CD8-positive, alpha-beta memory T cell (primary cell): ENCODE measurements at places on chromosomes 6 and 20.

DNA sequence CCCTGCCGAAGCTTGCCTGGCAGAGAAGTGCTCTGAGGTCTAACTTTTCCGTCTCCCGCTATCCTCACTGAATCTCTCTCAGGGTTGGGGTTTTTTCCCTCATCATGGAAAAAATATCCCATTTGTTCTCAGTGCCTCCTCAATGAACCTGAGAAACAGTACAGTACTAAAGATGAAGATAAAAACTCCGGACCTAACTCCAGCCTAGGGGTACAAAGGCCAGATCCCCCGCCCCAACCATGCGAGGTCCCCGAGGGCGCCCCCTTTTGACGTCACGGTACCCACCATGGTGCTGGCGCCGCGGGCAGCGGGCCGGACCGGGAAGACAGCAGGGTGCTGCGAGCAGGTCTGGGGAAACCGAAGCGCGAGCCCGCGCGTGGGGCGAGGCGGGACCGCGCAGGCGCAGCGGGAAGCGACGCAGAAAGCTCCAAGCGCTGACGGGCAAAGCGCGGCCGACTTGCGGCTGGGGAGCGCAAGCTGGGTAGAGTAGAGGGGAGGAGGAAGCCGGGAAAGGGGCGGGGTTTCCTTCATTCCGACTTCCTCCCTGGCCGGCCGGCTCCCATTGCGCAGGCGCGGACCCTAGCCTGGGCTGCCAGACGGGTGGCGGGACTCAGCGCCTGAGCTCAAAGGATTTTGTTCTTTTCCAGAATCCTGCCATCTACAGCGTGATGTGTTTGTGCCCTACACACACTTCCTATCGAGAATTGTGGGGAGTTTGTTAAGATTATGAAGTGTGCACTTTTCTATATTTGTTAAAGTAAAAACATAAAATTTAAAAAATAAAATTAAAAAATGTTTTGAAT, at the start of gene LSM2:
TSS of gene LSM2 (minus strand) at position 497 of the 803 bp plus-strand sequence. CDS start at position 288, 209 bp downstream.
- peak; percentile 97 for DNase-seq

- no peak for DNase-seq
These were observed 132.2 kb downstream of the ARID1B start for GRCh38 chr6:156909212-156910010.

DNA sequence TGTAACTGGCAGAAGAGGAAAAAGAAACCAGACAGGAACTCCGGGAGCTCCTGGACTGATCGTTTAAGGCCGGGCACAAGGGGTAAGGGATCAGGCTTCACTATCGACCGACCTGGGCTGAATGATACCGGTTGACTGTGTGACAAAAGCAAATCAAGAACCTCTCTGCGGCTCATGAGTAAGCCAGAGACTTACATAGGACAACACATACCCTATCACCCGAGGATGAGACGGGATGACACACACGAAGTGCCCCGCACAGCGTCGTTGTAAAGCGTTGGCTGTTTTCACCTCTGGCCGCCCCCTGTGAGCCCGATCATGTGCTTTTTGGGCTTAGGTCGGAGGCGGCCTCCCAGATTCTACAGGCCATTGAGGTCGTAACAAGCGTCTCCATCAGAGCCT, 695 bp upstream of the TGIF2 start:
- no peak for DNase-seq

- no peak for DNase-seq
These were observed 350.0 kb upstream of the PRND start for GRCh38 chr20:4371623-4372251.

DNA sequence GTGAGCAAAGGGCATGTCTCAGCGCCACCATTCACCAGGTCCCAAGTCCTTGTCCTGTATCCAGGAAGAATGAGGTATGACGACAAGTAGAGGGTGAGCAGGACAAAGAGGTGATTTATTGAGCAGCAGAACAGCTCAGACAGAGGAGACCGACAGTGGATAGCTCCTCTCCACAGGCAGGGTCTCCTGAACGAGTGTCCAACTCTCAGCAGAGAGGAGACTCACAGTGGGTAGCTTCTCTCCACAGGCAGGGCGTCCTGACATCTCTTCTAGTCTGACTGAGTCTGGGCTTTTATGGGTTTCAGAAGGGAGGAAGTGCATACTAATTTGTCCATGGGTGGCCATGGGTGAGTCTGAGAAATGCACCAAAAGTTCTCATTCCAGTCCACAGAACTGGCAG, 204.7 kb downstream of the ANKRD60 start:
- DNase-seq: no peak

- DNase-seq: no peak
These were observed 39.8 kb upstream of the SMIM29 start for GRCh38 chr6:34288581-34288980.

- no peak for DNase-seq
These were observed 33.8 kb upstream of the ECI2 start for GRCh38 chr6:4169028-4169789.

GRCh38 chr20:24501764-24502556, 32.5 kb downstream of the SYNDIG1 start:
- no peak for DNase-seq

- DNase-seq: no peak
These were observed 22.3 kb downstream of the HLA-DOB start for GRCh38 chr6:32794510-32794909.

- no peak for DNase-seq
These were observed 57.7 kb downstream of the DHX35 start for GRCh38 chr20:39019805-39020325.

- DNase-seq: no peak
These were observed 25.2 kb downstream of the ILRUN start for GRCh38 chr6:34671367-34671766.

DNA sequence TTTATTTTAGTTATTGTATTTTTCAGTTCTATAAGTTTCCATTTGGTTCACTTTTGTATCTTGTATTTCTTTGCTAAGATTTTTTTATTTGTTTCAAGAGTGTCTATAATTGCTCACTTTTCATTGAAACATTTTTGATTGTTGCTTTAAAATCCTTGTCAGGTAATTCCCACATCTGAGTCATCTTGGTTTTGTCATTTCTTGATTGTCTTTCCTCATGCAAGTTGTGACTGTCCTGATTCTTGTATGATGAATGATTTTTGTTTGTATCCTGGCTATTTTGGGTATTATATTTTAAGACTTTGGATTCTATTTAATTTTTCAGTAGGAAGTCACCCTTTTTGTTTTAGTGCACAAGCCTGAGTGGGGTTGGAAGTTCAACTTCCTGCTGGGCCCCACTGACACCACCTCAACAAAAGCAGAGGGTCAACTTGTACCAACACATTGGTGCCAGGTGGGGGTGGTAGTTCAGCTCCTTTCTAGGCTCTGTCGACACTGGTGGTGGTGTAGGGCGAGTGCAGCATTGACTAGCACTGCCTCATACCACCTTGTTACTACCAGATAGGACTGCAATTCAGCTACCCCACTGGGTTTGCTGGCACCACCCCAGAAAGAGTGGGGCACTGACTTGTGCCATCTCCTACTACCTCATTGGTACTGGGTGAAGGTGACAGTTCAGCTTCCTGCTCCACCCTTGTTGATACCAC, 8.8 kb downstream of the RSPH3 start:
- no peak for DNase-seq

GRCh38 chr20:8447262-8448120, 315.4 kb downstream of the PLCB1 start:
- DNase-seq: no peak

DNA sequence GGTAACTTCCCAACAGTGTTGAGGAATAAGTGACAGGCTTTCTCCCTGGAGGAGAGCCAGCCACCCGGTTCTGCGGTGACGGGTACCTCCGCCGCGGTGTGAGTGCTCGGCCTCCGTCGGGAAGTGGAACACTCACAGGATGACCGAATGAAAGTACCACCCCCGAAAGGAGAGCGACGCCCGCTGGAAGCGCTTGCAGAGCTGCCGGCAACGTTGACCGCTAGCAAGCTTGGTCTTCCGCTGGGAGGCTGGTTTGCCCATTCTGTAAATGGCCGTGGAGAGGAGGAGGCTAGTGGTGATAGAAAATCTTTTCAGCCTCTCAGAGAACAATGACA, 614 bp upstream of the TMEM242 start:
- no peak for DNase-seq

DNA sequence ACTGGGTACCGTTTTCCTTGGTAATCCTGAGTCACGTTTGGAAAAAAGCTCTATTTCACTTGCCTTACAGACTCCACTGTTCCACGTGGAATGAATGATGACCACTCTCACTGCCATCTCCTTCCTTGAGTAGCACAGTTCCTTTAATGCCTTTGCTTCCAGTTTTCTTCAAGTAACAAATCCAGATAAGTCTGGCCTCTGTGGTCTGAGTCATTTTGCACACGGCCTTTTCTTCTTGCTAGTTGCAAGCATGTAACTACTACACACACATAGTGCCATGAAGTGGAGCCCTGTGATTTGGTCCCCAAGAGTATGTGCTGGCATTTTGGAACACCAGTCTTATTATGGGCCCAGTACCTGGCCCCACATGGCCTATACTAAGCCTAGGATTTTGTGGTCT, 182.8 kb downstream of the SASH1 start:
- DNase-seq: no peak

- no peak for DNase-seq
These were observed 109.0 kb downstream of the MCHR2 start for GRCh38 chr6:99885051-99885450.

- DNase-seq: no peak
These were observed 179.1 kb upstream of the SCGN start for GRCh38 chr6:25472906-25473305.

DNA sequence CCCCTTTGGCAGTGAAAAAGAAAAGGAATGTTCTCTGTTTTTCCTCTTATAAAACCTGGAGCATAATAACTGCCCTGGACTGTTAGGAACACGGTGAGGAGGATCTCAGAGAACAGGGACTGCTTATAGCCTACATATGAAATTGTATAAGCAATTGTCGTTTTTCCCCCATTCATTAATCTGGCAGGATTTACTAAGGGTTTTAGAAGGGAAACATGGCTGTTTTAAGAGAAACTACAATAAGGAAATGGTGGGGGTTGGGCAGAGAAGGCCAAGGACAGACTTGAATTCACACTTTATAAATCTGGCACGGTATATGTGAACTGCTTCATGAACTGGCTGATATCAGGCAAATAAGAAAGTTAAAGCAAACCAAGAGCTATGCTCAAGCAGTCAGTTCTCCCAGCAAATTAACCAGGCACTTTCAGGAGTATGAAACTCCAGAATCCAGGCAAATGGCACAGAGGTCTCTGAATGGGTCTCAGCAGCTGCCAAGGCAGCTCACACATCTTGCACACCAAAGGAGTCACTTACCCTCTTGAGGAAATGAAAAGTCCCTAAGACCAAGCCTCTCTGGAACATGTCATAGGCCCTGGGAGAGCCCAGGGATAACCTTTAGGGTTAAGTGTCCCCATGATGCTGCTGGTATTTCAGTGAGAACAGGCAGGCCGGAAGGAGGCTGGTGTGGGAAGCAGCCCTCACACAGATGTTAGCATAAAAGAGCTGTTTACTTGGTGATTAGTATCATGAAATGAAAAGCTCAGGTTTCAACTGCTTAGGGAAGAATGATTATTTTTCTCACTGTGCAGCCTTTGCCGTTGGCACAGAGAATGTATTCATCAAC, 260.5 kb upstream of the MARCKS start:
- no peak for DNase-seq

GRCh38 chr6:16974387-16974673, 127.5 kb upstream of the STMND1 start:
- DNase-seq: no peak

- DNase-seq: no peak
These were observed 97.2 kb downstream of the ASXL1 start for GRCh38 chr20:32455171-32455900.

DNA sequence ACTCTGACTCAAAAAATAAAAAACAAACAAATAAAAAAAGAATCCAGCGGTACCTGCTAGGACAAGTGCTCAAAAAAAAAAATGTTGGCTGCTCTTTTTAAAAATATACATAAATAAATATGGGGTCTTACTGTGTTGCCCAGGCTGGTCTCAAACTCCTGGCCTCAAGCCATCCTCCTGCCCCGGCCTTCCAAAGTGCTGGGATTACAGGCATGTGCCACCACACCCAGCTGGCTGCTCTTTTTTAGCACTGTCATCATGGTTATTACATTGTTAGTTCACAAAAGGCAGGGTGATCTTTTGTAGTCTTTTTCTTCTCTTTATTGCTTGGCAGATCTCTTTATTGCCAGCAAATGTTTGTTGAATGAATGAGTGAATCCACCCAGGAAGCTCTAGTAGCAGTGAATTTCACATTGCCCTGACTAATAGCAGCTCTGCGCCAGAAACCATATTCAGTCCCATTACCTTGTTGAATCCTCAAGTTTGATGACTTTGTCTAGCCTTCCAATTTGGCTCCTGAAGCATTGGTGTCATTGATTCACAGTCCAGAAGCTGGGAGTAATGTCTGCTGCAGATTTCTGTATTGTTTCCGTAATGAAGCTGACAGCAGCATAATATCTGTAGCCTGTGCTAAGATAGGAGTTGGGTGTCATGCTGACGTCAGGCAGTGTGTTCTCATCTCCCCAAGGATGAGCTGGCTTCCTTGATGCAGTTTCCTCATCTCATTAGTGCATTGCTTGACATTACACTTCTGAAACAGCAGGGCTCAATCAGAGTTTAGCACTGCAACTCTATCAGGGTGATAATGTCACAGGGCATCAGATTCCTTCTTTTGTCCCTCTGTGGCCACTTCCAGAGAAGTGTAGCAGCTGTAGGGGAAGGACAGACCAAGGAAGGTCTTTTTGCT, 84.9 kb upstream of the TGM3 start:
- DNase-seq: no peak

DNA sequence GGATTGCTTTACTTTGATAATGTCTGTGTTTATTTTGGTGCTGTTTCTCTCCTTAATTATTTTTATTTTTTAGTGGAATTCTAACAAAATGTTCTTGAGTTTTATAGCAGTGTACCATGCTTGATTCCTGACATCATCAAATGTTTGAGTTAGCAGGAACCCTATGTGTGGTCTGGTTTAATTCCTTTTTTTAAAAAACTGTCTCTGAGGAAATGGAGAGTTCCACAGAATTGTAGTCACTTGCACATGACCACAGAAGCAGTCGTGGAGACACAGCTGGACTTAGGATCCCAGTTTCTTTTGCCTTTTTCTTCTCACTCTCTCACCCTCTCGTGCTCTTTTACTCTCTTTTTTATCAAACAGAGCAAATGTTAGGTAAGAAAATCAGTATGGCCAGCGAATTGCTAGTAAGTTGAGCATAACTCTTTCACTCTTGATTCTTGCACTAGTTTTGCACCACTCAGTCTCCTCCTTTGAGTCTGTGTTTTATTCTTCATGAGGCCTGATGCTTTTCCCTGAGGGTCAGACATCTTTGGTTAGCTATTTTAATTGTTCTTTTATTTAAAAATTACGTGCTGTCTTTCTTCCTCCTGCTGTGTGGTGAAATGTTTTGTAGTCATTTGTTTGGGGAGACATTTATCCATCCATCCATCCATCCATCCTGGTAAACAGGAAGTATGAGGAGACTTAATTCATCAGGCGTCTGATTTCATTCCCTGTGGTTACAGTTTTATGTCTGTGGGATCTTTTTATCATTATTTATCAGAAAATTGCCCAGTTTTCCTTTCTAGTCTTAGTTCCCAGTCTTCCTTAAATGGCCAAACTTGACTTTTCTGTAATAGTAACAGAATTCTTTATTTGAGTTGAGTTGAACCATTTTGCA, 83.0 kb downstream of the SCAF8 start:
- DNase-seq: no peak

DNA sequence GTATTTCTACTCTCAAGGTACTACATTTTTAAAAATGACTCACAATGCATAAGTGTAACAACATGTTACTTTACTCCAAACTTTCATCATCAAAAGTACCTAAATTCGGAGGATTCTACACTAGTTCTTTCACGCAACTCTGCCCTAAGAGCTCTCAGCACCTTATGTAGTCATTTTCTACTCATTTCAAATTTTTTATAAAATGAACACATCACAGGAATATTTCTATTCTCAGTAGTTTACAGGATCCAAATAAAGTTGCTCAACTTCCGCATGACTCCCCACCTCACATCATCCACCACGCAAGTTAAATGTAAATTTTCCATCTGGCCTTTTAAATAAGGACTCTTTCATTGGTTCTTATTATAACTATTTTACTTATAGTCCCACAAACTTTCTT, 344.9 kb upstream of the MANEA start:
- DNase-seq: no peak
